Fibroblast of lung (primary cell): ENCODE measurements at places on chromosomes 12 and 14.

DNA sequence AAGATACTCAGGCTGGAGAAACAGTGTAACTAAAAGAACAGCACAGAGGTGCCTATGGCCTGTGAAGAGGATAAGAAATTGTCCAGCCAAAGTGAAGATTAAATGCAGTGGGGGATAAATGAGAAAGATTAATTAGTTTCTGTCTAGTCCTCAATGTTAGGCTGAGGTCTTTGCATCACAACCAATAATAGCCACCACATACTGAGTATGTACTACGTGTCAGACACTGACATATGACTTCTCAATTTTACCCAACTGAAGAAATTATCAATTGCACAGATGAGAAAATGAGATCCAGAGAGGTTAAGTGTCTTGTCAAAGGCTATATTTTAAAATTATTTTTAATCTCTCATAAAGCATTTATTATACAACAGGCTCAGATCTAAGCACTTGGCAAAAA lies 285.9 kb downstream of the PDZRN4 start:
- DNase-seq, result no peak

DNA sequence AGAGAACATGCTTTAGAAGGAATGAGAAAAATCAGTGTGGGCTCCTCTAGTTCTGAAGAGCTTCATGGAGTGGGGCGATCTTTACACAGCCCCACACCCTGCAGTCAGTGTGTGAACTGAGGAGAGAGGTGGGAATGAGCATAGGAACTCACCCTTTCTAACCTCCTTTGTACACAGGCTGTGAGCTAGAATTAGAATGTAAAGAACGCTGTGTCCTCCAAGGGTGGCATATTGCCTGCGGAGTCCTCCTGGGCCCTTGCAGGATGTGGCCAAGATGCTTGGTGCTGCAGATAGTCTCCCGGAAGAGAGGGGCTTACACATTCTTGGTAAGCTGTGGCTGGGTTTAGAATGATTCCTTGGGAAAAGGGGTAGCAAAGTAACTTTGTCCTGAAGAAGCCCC lies 43.9 kb downstream of the NINJ2 start:
- no peak for DNase-seq

DNA sequence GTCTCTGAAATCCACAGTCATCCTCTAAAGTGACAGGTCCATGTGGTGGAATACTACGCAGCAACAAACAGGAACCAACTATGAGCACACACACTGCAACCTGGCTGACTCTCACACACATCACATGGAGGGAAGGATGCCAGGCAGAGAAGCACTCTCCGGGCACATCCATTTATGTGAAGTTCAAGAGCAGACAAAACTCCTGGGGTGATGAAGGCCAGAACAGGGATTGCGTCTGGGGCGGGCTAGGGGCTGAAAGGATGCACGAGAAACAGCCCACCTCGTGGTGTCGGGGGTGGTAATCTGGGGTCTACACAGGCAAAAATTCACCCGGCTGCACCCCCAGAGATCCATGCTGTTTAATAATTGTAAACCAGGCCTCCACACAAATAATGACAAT lies 100.2 kb downstream of the DICER1 start:
- no peak for DNase-seq

DNA sequence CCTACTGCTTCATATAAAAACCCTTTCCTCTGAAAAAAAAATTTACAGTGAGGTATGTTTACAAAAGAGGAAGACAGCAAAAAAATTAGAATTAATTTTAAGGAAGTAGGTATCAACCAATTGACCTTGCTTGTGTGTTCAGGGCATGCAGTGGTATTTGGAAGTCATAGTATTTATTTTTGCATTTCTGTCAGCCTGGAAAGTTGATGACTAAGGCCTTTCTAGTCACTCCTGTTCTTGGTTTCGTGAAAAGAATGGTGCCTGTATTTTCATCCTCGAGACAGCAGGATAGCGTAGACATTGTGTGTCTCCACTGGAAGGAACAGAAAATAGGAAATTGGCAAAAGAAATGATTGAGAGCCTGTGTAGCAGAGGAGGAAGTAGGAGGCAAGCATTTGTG lies 24.5 kb downstream of the SLC16A7 start:
- no peak for DNase-seq

DNA sequence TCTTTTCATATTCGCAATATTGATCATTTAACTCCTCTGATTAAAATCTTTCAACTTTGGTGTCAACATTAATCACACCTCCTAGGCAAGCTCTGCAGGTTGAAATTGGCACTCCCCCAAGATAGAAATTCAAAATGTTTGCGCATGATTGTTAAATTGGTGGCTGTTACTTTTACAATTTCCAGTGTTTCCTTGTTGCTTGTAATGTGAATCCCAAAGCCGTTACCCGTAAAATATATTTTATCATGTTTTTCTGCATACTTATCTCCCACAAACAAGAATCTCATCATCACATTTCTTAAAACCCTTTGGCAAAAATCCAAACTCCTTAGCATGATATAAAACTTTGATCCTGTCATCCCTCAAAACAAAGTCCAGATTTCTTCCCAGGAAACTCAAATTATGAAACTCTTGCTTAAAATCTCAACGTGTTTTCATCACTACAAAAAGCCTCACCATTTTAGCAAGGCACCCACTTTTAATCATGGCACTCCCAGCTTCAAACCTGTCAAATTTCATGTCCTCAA lies 14.7 kb downstream of the RTL1 start:
- no peak for DNase-seq

DNA sequence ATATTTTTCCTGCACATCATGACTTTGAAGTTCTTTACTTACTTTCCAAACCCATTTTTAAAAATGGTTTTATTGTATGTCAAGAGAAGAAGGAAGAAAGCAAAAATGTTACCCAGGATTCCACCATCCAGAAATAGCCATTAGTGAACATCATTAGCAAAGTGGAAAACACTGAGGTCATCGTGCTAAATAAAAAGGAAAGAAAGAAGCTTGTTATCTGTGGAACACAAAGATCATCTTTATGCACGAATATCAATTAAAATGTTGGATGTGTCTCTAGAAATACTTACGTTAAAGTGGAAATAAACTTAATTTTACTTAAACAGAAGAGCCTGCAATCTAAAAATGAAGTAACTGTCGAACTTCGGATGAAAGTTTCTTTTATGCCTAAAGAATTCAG lies 27.3 kb downstream of the SFSWAP start:
- DNase-seq, result no peak

DNA sequence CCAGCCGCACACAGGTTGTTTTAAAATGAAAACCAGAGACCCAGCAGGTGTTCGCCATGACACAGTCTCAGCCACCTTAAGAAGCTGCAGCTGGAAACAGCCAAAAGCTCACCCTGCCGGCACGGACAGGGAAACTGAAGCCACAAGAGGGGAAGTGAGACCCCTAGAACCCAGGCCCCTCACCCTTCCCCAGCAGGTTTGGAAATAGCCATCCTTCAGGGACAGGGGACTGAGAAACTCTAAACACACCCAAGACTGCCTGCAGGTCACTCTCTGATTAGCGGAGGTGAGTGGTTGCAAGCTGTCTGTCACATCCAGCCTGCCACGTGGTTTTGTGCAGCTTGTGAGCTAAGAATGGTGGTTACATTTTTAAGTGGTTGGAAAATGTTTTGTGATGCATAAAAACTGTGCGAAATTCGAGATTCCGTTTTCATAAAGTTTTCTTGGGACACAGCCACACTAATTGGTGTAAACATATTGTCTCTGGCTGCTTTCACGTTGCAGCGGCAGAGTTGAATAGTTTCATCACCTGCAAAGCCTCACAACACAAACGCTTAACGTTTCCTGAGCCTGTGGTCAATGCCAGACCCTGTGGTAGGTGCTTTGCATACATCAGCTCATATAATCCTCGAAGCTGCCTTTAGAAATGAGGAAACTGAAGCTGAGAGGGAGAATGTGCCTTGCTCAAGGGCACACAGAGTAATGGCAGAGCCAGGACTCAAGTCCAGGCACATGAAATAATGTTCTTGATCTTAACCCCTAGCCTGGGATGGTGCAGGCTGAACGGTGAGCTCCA lies 1.7 kb upstream of the SELPLG start:
- no peak for DNase-seq

DNA sequence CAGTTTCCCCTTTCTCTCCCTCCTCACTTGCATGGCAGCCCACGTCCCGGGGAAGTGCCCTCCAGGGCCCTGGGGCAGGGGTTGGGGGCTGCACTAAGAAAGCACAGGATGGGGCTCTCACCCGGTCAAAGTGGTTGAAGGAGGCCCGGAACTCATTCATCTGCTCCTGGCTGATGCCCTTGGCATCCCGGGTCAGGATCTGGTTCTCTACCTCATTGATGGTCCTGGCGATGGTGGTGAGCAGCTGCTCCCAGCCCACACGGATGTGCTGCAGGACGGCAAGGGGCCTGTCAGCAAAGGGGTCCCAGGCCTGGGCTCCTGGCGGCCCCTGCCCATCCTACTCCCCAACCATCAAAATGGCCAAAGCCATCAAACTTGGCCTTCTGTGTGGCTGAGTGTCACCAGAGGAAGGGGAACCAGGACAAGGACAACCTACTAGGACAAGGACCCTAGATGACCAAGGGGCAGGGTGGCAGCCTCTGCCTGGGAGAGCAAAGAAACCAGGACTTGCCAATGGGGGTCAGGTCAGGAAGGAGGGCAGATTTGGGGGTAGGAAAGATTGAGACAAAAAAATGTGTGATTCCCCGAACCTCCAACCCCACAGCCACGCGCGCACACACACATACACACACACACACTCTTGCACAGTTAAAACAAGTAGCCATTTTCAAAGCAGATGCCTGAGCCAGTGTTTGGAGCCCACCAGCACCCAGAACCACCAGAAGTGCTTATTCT lies 87.1 kb upstream of the ZFP36L1 start:
- DNase-seq, result no peak
